ENCODE measurements at places on chromosomes 3 and 15. TPM values are rescaled to one million over a fixed set of nuclear protein-coding genes. Genes with fewer than 3 reads are reported as not detected.

- DNase-seq = no peak
These were observed 137.5 kb downstream of the LRRK1 start for GRCh38 chr15:101056366-101057334.

DNA sequence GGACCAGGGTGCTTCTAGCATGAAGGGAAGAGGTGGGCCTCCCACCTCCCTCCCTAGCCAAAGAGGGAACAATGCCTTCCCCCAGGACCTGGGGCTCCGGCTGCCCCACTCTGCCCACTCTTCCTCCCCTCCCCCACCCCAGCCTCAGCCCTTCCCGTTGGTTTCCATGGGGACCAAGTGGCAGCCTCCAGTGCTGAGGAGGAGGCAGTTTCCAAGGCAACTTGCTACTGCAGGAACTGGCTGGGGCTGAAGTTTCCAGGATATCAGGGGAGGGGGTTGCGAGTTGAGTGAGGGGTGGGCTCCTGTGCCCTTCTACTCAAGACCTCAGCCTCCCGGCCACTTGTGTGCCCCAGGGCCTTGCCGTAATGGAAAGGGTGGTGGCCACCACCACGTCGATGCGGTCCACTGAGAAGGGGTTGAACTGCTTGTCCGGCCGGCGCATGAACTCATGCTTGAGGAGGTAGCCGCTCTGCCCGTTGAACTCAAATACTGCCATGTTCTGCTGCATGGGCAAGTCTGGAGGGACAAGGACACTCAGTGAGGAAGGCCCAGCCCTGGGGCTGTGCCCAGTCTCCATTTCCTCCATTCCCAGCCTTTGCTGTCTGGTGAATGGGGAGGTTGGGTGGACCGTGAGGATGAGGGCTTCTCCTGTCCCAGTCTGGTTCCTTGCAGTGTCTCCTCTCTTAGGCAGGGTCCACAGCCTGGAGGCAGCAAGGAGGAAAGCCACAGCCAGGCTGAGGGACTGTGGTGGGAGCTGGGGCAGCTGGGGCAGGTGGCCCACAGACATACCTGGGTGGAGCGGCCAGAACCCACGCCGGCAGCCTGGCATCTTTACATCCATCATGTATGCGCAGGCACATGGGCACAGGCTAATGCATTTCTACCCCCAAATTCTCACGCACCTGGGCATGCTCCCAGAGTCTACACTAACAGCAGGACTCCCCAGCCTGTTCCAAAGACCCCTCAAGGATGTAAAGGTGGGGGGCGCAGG, 11.3 kb upstream of the ANKRD63 start:
- DNase-seq = no peak

DNA sequence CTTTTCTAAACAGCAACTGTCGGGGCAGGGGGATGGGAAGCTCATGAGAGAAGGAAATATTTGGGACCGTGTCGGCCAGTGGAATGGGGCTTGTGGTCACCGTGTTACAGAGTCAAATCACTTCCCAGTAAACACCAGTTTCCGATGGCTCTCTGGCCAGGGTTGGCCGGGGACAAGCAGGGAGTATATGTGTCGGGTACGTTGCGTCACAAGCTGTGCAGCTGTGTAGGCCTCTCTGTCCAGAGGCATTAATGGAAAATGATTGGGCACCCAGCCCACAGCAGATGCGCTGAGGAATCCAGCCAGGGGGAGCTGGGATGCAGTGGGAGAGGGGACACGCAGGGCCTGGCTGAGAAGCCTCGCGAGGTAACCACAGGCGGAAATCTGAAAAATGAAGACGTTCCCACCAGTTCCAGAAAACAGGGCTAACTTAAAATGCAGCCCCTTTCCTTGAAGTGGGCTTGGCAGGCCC, 15.8 kb upstream of the ALDH1A3 start:
- no peak for DNase-seq

Gene GABRB3
- not detected for total RNA-seq

Gene AADACL2
- total RNA-seq = not detected

Measured in activated T-helper 2 cell treated with anti-CD3 and anti-CD28 coated beads, Interferon-gamma antibody, Interleukin-2, Interleukin-4, amounts not matched to agents 10 μg/mL and 5 μg/mL and 100 μg/mL, durations not matched to agents 14 hours and 24 hours and 36 hours (primary cell).